ENCODE measurements at places on chromosomes 7 and 10.
A peak's percentile ranks its signal among the peaks of the same experiment; 100 is the strongest.

DNA sequence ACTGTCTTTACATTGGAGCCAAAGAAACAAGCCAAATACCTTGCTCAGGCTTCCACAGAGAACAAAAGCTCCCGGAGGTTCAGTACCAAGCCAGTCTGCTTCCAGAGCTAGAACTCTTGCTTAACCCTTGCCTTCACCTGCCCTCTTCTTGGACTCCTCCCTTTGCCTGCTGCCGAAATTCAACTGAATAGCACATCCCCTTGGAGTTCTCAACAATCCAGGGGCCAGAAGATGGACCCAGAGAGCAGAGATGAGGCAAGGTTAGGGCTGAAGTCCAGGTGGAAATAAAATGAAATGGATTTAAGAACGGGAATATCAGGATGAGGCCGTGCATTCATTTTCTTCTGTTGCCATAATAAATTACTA lies 876 bp upstream of the PIK3AP1 start:
- DNase-seq: no peak

DNA sequence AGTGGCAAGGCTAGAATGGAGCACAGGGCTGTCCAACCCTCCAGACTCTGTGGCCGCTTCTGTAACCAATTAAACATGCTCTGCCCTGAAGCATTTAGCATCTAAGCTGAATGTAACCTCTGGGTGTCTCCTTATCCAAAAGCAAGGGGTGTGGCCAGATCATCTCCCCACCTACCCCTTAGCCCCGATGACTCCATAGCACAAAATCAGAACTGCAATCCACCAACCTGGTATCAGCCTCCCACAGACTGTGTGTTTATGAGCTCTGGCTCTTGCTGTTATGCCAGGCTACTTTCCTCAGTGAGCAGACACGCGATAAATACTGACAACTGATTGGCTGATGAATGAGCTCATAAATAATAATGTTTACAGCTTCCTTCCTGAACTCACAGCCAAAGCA lies 3.2 kb downstream of the FRMD4A start:
- DNase-seq: no peak

GRCh38 chr10:85293483-85293882 lies 965.1 kb downstream of the CCSER2 start:
- DNase-seq: no peak

DNA sequence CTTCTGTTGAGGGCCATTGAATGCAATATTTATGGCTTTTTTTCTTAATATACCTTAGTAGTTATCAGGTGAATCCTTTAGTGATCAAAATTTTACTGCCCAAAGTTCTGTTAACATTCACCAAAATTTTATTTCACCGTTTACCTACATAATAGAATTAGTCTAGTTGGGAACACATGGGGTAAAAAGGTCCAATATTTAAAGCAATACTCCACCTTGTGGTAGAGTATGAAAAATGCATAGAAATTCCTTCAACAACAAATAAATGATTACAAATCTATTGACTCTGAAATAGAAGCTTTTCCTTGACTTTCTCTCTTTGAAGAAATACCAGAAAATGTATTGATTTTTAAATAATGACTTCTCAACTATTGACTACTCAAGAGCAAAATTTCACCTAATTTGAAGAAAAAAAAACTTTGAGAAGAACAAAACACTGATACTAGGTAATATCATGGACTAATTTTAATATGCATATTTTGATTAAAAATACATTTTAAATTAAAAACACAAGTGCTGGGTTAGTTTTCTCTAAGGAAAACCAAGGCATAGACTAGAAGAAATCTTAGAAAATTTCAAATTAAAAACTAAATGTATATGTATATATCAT lies 43.3 kb downstream of the POLR1F start:
- peak; percentile 22 for DNase-seq

DNA sequence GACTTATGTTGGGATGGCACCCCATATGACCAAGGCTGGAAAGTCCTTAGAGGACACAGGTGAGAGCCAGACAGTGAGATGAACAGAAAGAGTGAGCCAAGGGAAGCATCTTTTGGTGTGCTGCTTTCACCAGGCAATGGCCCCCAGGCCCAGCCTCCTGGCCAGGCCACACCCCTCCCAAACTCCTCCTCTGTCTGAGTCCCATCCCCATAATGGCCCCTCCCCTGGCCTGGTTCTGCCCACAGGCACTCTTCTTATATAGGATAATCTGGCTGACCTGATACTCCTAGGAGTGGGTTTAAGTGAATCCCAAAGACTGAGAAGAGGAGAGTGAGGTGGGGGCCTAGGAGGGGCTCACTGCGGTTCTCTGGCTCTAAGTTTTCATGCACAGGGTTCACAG lies 252.5 kb downstream of the RPS24 start:
- no peak for DNase-seq

GRCh38 chr7:134789967-134790685 lies 10.7 kb downstream of the CALD1 start:
- DNase-seq: no peak

DNA sequence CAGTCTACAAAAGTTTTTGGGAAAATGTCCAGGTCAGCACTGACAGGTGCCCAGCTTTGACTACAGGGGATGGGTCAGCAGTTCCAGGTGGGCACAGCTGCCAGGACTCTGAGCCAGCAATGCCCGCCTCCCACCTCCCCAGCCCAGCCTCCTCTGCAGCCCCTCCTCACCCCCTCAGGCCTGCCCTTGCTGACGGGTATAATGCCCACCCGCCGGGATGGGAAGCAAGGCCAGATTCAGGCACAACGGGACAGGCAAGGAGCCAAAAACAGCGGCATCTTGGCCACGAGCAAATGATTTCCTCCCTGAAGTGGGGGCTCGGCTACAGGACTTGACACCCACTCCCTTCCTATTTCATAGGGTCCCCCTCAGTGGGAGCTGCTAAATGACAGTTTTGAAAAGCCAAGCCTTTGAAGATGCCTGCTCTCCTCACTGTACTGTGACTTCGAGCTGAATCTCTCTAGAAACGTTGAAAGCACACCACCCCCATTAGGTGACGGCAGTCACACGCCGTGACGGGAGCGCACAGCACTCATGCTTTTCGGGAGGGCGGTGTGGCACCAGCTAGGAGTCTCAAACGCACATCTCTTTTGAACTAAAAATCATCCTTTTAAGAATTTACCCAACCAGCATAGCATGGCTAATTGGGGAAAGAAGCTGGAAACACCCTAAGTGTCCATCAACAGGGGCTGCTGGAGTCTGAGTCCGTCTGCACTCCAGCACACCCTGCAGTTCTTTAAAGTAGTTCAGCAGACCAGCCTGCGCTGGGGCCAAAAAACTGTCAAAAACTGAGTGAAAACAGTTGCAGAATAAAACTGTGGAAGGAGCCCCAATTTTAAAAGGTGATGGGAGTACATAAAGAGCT lies 29.6 kb downstream of the MAD1L1 start:
- no peak for DNase-seq

DNA sequence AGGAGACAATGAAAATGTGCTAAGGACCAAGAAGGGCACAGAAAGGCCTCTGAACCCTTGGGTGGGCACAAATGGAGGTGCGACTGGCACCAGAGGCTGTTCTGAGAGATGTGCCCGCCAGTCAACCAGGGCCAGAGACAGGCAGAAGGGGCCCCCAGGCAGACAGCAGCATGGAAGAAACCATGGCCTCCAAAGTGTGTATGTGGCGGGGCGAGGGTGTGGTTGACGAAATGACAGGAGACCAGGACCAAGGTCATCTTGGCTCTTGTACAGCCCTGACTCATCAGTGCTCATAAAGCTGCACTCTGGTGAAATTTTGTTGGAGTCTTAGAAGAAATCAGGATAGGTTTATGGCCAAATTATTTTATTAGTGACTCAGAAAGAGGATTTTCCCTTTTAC lies 4.0 kb upstream of the MRPS24 start:
- DNase-seq: no peak

DNA sequence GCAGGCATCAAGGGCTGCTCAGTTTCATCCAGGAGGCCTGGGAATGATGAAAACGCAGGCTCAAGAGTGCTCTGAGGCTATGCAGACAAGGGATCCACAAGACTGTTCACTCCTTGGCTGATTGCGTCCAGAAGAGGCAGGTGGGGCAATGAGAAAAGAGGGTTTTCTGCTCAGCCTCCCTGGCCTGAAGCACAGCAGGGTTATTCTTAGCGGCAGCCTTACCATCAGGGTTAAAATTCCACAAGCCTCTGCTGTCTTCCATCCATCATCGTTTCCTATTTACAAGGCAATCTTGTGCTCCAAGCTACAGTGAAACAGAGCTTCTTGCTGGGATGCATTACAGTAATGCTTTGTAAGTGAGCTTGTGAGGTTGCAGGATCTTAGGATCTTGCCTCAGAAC lies 129.4 kb upstream of the SHH start:
- DNase-seq: no peak

GRCh38 chr10:27242951-27243551 lies 2.5 kb upstream of the ACBD5 start:
- no peak for DNase-seq

DNA sequence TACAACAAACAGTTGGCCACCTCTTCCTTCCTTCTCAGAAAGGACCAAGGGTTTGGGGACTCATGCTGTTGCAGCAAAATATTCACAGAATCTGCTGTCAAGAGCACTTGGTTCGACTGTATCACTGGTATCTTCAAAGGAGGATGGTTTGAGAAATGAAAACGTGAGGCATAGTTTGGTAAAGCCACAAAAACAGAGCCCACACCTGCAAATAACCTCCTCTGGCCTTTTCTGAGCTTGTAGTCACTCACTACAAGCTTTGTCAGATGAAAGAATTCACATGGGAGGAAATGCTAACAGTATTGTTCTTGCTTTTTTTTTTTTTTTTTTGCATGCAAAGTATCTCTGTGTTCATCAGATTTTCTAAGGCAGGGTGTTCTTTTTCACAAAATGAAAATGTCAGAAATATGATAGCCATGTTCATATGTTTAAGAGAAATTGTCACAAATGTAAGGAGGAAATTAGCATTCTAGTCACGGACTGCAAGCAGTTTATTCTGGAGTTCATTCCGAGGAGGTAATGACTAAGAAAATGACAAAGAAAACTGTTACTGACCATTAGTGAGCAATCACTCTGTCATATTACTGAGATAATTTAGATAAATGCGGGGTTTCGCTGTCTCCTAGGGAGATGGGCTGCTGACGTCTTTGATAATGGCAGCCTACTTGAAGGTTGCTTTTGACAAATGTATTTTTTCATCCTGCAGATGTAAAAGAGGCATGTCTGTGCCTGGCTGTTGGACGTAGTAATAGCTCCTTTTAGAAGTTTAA lies 117.8 kb upstream of the MYO3A start:
- peak; percentile 37 for DNase-seq

- DNase-seq: no peak
Observed at GRCh38 chr7:7639847-7640220, 718 bp upstream of the UMAD1 start.

- no peak for DNase-seq
Observed at GRCh38 chr10:12109286-12109685, 20.2 kb upstream of the SEC61A2 start.

DNA sequence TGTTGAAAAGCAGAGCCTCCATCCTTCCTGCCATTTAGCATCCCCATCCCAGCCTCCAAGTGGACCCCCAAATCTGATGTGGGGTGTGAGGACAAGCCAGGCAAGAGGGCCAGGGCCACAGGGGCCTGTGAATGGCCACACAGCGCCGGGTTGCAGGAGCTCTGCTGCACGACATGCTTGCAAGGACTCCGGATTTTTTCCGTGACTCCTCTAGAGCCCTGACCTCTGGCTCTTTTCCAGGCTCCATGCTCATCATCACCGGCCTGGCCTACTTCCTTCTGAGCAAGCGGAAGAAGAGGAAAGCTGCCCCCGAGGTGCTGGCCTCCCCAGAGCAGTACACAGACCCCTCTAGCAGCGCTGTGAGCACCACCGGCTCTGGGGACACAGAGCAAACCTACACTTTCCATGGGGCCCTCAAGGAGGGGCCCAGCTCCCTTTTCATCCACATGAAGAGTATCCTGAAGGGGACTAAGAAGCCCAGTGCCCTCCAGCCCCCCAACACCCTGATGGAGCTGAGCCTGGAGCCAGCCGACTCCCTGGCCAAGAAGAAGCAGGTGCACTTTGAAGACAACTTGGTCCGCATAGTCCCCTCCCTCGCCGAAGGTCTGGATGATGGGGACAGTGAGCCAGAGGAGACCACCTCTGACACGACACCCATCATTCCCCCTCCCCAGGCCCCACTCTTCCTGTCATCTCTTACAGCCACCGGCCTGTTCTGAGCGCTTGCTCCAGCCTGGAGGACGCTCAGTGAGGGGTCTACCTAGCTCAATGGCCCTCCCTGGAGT lies 23.5 kb downstream of the TMEM72 start:
- no peak for DNase-seq

- no peak for DNase-seq
Observed at GRCh38 chr7:82672078-82672477, 228.5 kb upstream of the CACNA2D1 start.

DNA sequence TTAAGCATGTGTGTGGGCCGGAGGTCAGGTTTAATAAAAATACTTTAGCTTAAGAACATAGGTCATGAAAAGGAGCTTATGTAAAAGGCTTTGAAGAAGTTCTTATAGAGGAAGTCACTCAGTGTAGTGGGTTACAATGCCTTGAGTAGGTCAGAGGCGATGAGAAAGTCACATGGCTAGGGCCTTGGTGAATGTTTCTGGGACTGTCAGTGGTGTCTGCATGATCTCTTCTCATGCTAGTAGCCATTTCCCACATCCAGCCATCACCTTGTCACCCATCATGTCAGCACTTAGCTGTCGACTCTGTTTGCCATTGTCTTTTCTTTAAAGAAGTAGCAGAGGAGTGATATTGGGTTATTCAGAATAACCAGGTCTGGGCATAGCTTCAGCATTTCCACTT lies 236.6 kb downstream of the CDK14 start:
- DNase-seq: no peak

DNA sequence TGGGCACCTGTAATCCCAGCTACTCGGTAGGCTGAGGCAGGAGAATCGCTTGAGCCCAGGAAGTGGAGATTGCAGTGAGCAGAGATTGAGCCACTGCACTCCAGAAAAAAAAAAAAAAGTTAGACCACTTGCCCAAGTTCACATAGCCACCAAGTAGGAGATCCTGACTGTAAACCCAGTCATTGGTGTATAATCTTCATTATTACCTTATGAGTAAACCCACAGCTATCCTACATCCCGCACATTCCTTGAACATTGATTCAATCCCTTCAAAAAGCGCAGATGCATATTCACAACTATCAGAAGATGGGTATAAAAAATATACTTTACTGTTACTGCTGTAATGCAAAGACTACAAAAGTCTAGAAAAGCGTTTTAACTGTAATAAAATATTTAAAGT lies 512.9 kb downstream of the SUGCT start:
- no peak for DNase-seq

DNA sequence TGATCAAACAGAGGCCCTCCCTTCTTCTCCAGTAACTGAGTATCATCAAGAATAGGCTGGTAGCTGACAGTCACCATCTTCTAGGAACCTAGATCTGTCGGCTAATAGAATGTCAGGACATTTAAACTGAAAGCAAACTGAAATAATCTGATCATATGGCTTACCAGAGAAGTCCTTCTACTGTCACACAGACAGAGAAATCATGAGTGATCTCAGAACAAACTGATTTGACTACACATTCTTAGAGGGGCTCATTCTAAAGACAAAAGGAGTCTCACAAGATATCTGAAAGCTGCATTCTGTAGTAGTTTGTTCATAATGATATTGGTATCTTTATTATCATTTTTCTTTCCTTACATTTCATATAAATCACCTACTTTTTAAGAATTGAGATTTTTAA lies 130.9 kb upstream of the ADCY1 start:
- no peak for DNase-seq
